ENCODE measurements at places on chromosomes 16 and 17. TPM values are rescaled to one million over a fixed set of nuclear protein-coding genes. Genes with fewer than 3 reads are reported as not detected.

Gene PLEKHM1
- total RNA-seq = 130 TPM

Gene CCDC40
- total RNA-seq = 10.1 TPM

Gene ADGRG3
- total RNA-seq = 0.47 TPM

Gene NEUROD2
- not detected for total RNA-seq

Gene FNDC8
- total RNA-seq = not detected

Gene CA7
- 24.7 TPM for total RNA-seq

Gene MLKL
- 78.4 TPM for total RNA-seq
